ENCODE measurements at places on chromosomes 5 and 9.

GRCh38 chr5:169691471-169691870 is 54.4 kb downstream of the DOCK2 start:
- DNase-seq: no peak

GRCh38 chr5:40945111-40945510 is 35.8 kb downstream of the C7 start:
- no peak for DNase-seq

DNA sequence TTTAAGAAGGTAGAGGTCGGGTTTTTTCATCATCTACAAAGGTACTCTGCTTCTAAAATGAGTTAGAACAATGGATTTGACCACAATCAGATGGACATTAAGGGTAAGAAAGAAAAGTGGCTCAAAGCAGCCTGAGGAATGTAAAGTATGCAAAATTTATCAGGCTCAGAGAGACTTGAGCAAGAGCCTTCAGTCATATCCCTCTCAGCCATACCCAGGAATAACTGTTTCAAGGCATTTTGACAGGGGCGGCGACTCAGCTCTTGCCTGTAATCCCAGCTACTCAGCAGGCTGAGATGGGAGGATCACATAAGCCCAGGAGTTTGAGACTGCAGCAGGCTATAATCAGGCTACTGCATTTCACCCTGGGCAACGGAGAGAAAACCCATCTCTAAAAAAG is 38.8 kb upstream of the ANXA2R start:
- DNase-seq: no peak

DNA sequence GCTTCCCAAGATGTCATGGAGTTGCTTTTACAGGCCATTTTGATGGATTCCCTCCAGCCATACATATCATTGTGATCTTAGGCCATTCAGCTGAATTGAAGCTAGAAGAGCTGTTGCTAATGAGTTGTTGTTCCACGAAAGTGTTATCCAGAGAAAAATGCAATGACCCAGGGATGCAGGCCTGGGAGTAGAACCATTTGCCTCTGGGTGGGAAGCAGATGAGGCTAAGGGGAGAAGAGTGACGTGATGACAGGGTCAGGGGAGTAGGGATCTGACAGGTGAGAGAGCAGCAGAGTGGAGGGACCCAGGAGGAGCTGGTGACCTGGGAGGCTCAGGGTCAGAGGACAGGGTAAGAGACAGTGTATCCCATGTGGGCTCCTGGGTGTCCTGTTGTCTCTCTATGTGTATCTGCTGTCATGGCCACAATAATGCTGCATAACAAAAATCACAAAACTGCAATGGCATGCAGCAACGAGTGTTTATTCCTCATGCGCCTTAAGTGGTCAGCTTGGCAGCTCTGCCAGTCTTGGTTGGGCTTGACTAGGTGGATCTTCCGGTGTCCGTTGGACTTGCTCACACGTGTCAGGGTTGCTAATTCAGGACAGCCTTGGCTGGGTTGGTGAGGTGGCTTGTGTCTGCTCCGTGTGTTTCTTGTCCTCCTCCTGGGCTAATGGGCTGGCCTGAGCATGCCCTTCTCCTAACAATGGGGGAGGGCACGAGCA is 90.6 kb downstream of the LIFR start:
- DNase-seq: no peak

- DNase-seq: peak; percentile 2
Observed at GRCh38 chr9:6488395-6488794, 75.4 kb downstream of the UHRF2 start.

DNA sequence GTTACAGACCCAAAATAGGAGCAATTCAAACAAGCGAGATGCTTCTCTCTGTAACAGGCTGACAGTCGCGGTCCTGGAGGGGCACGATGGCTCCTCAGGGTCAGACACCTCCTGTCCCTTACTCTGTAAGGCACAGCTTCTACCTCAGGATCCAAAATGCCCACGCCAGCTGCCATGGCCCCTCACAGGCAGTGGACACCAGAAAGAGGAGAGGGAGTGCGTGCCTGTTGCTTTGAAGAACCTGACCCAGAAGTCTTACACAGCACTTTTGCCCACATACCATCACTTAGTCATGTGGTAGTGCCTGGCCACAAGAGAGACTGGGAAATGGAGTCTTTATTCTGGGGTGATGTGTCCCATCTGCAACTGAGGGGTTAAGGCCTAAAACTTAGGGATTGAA is 11.6 kb upstream of the ABL1 start:
- DNase-seq: no peak

GRCh38 chr9:135345775-135346433 is 133.7 kb upstream of the PPP1R26 start:
- no peak for DNase-seq

DNA sequence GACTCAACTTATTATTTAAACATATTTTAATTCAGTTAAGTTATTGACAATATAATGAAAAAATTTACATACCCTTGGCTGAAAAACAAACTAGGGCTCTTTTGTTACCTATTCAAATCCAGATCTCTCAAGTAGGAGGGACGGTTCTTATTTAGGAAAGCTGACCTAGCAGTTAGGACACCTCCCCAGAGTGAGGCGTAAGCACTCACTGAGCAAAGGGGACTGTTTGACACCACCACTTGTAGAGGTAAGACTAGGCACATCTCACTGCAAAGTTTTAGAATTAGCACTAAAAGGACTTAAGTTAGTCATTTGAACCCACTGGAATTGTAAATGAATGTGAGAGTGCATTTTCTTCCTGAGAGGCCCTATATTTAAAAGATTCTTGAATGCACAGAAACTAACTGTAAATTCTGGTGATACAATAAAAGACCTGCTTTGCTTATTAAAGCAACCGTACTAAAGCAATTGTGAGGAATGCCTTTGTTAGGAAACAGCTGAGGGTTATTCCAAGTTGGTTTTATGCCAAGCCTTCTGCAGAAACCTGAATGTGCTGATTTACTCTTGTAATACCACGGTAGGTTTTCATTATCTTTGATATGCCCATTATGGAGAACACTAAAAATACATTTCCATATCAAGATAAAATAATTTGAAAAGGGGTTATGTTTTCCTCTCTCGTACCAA is 16.2 kb downstream of the HACD4 start:
- no peak for DNase-seq

GRCh38 chr5:6747103-6747502 is 33.9 kb downstream of the TENT4A start:
- no peak for DNase-seq

GRCh38 chr5:169567079-169567478 is 16.5 kb upstream of the SPDL1 start:
- no peak for DNase-seq

GRCh38 chr5:125274938-125275724 is 528.7 kb upstream of the ZNF608 start:
- no peak for DNase-seq

Measured in CD4-positive, alpha-beta memory T cell (primary cell).